NCI-H1930 (cell line): ENCODE measurements at places on chromosomes 1 and 21.

DNA sequence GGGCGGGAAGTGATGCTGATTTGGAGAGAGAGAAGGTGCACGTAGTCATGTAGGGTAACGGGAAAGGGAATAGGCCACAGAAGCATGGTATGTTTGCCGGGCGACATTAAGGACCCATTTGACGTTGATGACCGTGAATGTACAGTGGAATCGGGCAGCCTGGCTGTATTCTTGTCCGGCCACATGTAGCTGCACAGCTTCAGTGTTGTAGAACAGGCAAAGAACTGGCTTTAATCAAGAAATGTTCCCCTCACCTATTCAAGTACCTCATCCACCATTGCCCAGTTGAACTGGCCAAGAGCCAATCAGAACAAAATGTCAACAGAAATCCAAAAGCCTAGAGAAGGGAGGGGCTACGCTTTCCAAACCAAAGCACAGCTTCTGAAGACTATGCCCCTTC, 104.8 kb downstream of the DHRS3 start:
- DNase-seq, result no peak

GRCh38 chr1:40495315-40495903, 13.2 kb upstream of the EXO5 start:
- no peak for DNase-seq

GRCh38 chr1:44790968-44791801, 3.2 kb upstream of the BEST4 start:
- DNase-seq, result no peak

DNA sequence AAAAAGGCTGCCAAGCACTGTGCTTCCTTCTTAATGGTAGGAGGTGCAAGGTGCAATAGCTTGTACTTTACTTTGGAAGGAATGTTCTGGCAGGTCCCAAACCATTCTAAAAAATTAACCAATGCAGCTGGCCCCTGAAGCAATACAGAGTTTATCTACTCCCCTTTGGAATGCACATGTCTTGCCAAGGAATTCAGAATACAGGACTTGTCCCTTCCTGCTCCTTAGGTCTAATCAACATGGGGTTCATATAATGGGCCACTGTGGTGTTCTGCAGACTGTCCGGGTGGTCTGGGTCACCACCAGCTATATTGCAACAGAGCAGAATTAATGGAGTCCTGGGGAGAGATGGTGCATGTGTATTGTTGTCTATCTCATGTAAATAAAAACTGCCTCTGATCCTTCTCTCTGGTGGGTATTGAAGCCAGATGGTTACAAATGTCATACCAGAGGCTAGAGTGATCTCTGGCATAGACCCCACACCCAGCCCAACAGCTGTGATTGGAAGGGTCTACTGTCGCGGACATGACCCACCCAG, 112.8 kb downstream of the RIPK4 start:
- no peak for DNase-seq

DNA sequence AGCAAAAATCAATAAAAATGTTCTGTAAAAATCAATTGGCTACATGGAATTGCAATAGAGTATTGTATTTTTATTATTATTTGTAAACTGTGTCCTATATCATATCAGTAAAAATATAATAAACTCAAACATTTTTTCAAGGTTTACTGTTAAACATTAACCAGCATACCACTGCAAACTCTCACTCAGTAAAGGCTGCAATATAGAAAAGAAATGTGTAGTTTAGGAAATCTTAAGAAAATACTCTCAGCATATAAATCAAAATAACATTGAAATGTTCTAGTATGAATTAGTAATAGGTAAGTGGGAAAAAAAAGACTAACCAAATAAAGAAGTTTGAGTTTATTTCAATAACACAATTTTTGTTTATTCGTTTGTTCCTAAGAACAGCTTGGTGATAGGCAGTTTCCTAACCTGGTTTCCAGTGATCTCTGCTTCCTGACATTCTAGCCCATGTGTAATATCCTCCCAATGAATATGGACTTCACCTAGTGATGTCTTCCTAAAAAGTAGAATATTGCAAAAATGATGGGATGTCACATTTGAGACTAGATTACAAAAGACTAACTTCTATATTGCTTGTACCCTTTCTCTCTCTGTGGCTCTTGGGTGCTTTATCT, 870.1 kb downstream of the BRINP3 start:
- DNase-seq, result no peak

DNA sequence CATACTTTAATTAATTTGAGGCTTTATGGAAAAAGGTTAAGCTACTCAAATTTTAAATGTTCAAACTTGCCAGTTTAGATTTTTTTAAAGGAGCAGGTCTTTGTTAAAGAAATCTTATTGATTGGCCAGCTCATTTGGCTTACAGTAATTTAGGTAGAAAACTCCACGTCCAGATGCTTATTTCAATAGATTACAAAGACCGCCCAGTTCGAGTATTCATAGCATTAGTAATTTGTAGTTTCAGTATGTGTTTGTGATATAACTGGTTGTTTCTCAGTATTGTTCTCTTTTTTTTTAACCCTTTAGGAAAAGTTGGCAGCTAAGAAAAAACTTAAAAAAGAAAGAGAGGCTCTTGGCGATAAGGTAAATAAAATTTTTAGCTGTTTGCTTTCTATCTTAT, 1.6 kb downstream of the RPF1 start:
- DNase-seq, result no peak

- DNase-seq, result no peak
Observed at GRCh38 chr1:3774276-3774945, 1.9 kb downstream of the SMIM1 start.

- DNase-seq, result no peak
Observed at GRCh38 chr1:22374001-22374400, 77.7 kb upstream of the ZBTB40 start.

- DNase-seq, result no peak
Observed at GRCh38 chr1:18731148-18731547, 100.5 kb downstream of the PAX7 start.

GRCh38 chr1:243708210-243708609, 141.8 kb downstream of the AKT3 start:
- DNase-seq, result no peak

GRCh38 chr1:187264995-187265602, 436.4 kb downstream of the PLA2G4A start:
- DNase-seq, result no peak
